ENCODE measurements at places on chromosomes 13 and 19. TPM values are rescaled to one million over a fixed set of nuclear protein-coding genes. Genes with fewer than 3 reads are reported as not detected.

EDNRB gene
- polyA plus RNA-seq, result 0.53 TPM

DAND5 gene
- polyA plus RNA-seq, result not detected

ICAM3 gene
- polyA plus RNA-seq, result 189 TPM

ANKRD24 gene
- polyA plus RNA-seq, result 0.07 TPM

ZNF772 gene
- 1.2 TPM for polyA plus RNA-seq

PDE4A gene
- 14.8 TPM for polyA plus RNA-seq

NCAN gene
- not detected for polyA plus RNA-seq

UBE2S gene
- 38.8 TPM for polyA plus RNA-seq

ZNF541 gene
- not detected for polyA plus RNA-seq

ENOX1 gene
- not detected for polyA plus RNA-seq

FCAR gene
- 173 TPM for polyA plus RNA-seq

VSTM1 gene
- polyA plus RNA-seq, result 172 TPM

CEACAM4 gene
- 40.7 TPM for polyA plus RNA-seq

NLRP7 gene
- polyA plus RNA-seq, result not detected

IRGQ gene
- 1.8 TPM for polyA plus RNA-seq

TTYH1 gene
- not detected for polyA plus RNA-seq

ZNF610 gene
- not detected for polyA plus RNA-seq

S1PR4 gene
- 105 TPM for polyA plus RNA-seq

GPC6 gene
- polyA plus RNA-seq, result not detected

PCDH17 gene
- polyA plus RNA-seq, result not detected

IGLON5 gene
- polyA plus RNA-seq, result not detected

KLK15 gene
- polyA plus RNA-seq, result not detected

KLHL26 gene
- polyA plus RNA-seq, result 1.6 TPM

CASP14 gene
- polyA plus RNA-seq, result not detected

C1QTNF9B gene
- polyA plus RNA-seq, result not detected

LILRA1 gene
- polyA plus RNA-seq, result 151 TPM

ZNF556 gene
- polyA plus RNA-seq, result not detected

CTXN1 gene
- not detected for polyA plus RNA-seq

CRB3 gene
- not detected for polyA plus RNA-seq

BEST2 gene
- not detected for polyA plus RNA-seq

HCST gene
- 521 TPM for polyA plus RNA-seq

PGLYRP1 gene
- polyA plus RNA-seq, result 0.39 TPM

LRFN3 gene
- not detected for polyA plus RNA-seq

TRPC4 gene
- not detected for polyA plus RNA-seq

BRCA2 gene
- polyA plus RNA-seq, result 0.15 TPM

ACP5 gene
- polyA plus RNA-seq, result 58.2 TPM

OR7C1 gene
- 0.15 TPM for polyA plus RNA-seq

PPM1N gene
- 2.7 TPM for polyA plus RNA-seq

KLK4 gene
- not detected for polyA plus RNA-seq

NXNL1 gene
- not detected for polyA plus RNA-seq

Data from CD14-positive monocyte (primary cell).